NCI-H226 (cell line): ENCODE measurements at places on chromosomes 12 and 14.

- DNase-seq = no peak
Observed at GRCh38 chr14:34214961-34215360, 247.1 kb downstream of the SPTSSA start.

GRCh38 chr14:45252366-45253069 lies 484 bp downstream of the MIS18BP1 start:
- no peak for DNase-seq

GRCh38 chr12:20404576-20405346 lies 36.4 kb downstream of the PDE3A start:
- DNase-seq = no peak

GRCh38 chr14:76958020-76958979 lies 70.2 kb downstream of the IRF2BPL start:
- peak; percentile 59 for DNase-seq

GRCh38 chr12:109256011-109256410 lies 53.1 kb downstream of the FOXN4 start:
- no peak for DNase-seq

DNA sequence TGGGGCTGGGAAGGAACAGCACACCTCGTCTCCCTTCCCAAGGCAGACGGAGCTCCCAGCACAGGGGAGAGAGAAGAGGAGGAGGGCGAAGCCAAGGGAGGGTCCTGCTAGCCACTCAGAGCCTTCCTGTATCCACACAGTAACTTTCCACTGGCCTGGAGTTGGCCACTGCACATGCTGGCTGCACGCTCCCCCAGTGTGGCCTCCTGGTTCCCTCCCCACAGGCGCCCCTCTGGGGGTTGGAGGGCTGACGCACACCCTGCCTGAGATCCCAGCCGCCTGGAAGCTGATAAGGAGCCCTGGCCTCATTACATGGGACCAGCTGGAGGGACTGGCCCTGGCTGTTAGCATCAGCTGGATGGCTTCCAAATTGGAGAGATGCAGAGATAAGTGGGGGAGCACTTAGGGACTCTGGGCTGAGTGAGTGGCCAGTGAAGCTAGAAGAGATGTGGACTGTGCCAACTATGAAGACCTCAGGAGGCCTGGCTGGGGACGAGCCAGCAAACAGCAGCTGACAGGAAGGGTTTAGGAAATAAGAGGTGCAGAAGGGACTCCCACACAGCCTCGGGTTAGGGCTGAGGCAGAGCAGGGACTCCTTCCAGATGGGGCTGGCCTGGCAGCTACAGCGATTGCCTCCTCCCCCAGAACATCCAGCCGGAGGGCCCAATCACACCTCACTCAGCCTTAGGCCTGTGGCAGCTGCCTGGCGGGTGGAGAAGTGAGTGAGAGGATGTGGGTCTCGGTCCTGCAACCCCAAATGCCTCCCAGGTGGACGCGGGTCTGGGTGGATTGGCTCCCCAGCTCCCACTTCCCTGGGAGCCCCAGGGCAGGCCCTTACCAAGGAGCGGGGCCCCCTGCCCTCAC lies 26.3 kb upstream of the BCDIN3D start:
- DNase-seq = peak; percentile 100

- no peak for DNase-seq
Observed at GRCh38 chr12:54279227-54279631, 693 bp downstream of the CBX5 start.

GRCh38 chr14:52235866-52236510 lies 31.5 kb upstream of the PTGDR start:
- DNase-seq = no peak
